T-helper 9 cell (primary cell): ENCODE measurements at places on chromosomes 6 and 20.
A peak's percentile ranks its signal among the peaks of the same experiment; 100 is the strongest.

GRCh38 chr6:3534599-3534998, 77.7 kb upstream of the SLC22A23 start:
- DNase-seq = no peak

- no peak for DNase-seq
Measured at GRCh38 chr6:3617681-3618311, 133.7 kb downstream of the PXDC1 start.

DNA sequence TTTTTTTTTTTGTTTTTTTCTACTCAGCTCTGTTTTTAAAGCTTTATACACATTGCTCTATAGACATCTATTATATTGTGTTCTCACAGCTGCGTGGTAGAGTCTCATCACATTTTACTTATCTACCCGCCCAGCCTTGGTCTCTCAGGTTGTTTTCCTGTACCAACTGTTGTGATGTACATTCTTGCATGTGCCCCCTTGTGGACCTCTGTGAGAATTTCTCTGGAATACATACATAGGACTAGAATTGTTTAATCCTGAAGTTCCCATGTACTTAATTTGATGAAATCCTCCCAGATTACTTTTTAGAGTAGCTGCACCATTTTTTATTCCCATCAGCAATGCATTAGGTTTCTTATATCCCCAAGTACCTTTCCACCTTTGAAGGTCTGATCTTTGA, 40.4 kb upstream of the TINAG start:
- no peak for DNase-seq

- no peak for DNase-seq
Measured at GRCh38 chr20:32522776-32523612, 62.1 kb downstream of the NOL4L start.

GRCh38 chr20:19849341-19850197, 91.5 kb downstream of the RIN2 start:
- DNase-seq = no peak

- no peak for DNase-seq
Measured at GRCh38 chr6:61935242-61935846, 350.7 kb downstream of the KHDRBS2 start.

DNA sequence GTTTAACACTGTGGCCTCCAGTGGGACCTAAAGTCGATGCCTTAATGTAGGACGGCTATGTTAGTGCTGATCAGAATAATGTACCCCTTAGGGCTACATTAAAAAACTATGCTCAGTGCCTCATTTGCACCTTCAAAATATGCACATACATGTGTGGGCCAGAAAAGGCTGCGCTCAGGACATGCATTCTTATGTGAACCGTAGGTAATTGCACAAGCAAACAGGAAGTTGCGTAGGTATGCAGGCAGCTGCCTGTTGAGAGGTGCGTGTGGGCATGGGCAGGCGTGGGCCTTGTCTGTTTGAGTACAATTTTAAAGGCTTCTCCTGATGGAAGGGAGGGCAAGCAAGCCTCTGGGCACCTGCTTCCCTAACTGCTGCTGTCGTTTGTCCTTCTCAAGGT, 116.2 kb upstream of the JAG1 start:
- DNase-seq = no peak

DNA sequence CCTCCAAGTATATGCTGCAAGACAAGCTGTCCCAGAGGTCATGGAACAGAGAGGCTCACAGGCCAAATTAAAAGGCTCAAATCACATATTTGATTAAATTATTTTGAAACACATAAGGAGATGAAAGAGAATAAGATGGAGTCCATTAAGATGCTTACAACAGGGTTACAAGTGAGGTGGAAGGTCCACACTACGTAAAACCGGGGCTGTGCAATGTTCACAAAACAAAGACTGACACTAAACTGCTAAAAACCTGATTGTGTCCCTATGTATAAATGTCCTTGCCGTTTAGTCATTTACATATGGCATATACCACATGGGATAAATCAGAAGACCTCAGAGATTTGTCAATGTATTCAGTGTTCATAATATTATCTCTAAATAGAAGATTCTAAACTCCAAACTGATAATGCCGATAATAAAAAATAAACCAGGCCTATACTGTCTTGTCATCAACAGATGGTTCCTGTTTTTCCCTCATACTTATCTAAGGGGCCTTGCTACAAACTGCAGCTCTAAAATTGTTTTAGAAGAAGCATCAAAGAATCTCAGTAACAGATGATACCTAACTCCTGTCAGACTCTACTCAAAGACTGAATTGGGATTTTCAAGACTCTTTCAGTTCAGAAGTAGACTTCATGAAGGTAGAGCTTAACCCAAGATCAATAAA, 51.8 kb upstream of the RIPOR2 start:
- DNase-seq = no peak

DNA sequence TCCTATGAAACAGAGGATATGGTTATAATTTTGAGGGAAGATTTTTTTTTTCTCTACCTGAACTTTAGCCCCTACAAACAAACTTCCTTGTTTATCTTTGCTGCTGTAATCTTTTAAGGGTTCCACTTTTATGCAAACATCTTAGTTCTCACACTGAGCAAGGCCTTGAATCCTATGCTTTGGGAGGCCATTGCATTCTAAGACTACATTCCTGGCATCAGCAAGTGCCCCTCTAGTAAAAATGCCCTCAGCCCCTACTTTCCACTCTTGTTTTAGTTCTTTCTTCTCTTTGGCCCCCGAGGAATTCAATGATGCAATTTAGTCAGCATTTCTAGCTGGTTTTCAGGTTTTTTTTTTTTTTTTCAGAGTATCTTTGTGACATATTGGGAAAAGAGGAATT, 8.1 kb upstream of the AHI1 start:
- DNase-seq = no peak

DNA sequence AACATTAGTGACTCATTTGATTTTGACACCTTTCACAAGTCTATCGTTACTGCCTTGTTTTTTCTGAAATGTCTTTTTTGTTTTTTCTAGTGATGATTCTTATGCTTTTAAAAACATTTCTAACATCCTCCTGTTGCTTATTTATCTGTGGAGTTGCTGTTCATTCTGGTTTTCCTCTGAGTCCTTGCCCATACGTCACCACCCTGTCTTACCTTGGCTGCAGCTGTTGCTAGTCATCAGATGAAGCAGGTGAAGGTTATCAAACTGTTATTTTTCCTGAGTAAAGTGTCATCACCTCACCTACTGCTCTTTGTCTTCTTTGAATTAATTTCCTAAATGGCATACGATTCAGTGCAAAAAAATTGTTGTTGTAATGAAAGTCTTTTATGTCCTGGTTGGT, 376.6 kb downstream of the GRIK2 start:
- DNase-seq = no peak

DNA sequence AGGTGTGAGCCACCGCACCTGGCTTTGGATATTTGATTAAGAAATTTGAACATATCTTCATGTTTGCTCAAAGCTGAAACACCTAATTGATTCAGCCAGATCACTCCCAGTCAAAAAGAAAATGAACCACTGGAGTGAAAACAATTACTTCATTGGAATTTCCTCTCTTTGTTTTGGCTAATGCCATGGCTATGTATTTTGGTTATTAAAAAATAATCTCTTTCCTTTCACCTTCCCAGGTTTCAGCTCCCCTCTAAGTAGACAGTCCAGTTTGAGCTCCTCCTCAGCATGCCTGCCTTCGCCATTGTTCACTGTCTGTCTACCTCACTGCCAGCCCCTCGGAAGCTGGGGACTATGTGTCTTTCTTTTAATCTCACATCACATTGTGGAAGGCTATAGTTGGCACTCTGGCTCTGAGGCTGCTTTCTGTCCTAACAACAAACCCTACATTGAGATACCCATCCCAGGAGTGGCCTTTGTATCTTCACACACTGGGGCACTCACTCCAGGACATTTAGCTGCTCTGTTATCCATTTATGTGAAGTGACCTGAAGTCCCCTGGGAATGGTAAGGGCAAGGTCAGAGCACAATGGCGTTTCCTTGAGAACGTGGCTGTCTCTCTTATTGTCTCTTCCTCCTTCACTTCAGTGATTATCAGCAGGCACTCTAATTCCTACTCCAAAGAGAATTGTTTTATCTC, 764.0 kb upstream of the CITED2 start:
- DNase-seq = no peak

DNA sequence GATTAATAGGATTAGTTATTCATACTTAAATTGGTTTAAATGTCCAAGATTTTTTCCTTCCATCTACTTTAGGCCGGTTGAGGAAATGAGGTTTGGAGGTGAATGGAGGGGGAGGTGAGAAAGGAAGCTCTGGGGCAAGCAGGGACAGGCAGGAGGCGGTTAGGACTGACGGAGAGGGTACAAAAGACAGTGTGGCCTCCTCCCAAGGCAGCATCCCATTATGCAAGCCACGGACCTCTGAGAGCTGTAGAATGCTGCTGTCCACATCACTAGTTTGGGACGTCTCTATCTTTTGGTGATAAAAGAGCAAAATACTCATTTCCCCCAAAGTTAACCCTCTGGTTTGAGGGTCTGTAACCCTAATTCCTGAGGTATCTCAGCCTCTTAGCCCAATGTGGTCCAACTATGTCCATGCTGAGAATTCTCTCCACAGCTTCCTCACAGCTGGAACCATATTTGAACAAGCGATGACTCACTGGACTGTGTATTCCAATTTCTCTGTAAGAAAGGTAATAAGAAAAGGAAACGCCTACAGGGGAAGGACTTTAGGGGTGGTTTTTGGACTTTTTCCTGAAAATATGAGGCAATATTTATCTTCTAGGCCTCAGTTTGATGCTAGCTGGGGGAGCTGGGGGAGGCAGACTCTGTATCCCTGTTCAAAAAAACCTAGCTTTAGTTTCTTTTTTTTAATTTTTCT, 172.2 kb downstream of the TFAP2B start:
- no peak for DNase-seq

DNA sequence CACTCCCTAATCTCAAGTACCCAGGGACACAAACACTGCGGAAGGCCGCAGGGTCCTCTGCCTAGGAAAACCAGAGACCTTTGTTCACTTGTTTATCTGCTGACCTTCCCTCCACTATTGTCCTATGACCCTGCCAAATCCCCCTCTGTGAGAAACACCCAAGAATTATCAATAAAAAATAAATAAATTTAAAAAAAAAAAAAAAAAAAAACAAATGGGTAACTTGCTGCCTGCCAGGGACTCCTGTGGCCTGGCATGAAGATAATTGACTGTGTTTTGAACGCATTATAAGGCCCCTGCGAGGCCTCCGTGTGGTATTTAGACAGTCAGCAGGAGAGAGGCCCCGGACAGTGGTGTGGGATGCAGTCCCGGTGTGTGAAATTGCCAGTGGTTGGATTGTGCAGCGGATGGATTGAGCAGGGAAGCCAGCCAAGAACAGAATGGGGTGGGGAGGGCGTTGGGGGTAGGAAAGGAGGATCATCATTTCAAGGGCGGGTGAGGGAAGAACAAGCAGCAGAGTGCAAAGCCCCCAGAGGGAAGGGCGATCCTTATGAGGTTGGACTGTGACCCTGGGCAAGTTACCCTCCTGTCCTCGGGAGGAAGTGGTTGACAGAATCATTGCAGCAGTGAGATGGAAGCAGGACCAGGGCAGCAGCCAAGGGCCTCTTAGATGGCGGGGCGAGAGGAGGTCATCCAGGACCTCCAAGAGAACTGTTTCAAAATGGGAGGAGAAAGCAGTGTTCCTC, 43.3 kb downstream of the PPARD start:
- DNase-seq = no peak

GRCh38 chr6:90123831-90124230, 172.8 kb downstream of the BACH2 start:
- DNase-seq = no peak

- DNase-seq = no peak
Measured at GRCh38 chr20:37346236-37346534, 245 bp downstream of the SRC start.

- DNase-seq = no peak
Measured at GRCh38 chr20:48682529-48683363, 145.1 kb downstream of the PREX1 start.

GRCh38 chr6:1062786-1063545, 248.9 kb upstream of the FOXQ1 start:
- no peak for DNase-seq

DNA sequence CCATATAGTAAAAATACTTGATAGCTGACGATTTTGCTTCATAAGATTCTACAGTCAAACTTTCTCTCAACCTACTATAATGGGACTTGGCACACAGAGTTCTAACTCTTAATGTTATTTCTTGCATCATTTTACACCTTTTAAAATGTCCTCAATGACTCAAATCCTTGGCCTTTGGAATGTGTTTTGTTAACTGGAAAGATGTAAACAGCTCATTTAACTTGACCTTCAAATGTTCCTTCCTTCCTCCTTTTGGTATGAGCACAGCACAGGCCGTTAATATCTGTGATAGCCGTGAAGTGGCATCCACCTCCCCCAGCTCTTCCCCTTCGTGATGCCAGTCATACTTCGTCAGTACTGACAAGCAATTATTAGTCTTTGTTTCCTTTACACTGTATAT, 972.0 kb upstream of the CITED2 start:
- DNase-seq = no peak

GRCh38 chr6:69622924-69623323, 173.9 kb downstream of the LMBRD1 start:
- DNase-seq = no peak

GRCh38 chr6:154249499-154250298, 106.9 kb downstream of the IPCEF1 start:
- peak; percentile 10 for DNase-seq

DNA sequence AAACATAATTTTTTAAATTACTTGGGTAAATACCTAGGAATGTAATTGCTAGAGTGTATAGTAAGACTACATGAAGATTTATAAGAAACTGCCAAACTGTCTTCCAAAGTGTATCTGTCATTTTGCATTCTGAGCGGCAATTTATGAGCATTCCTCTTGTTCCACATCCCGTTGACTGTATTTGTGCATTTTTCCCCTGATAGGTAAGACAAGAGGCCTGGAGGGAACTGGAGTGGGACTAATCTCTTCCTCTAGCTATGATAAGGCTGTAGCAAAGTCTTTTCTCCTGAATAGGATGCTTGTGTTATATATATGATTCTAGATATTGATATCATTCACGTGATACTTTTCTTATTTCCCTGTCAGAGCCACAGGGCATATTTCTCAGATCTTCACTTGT, 1557.5 kb downstream of the GRIK2 start:
- no peak for DNase-seq

- DNase-seq = no peak
Measured at GRCh38 chr20:19181552-19181951, 30.9 kb upstream of the SLC24A3 start.

- DNase-seq = no peak
Measured at GRCh38 chr20:34945315-34946077, 10.1 kb downstream of the GSS start.

DNA sequence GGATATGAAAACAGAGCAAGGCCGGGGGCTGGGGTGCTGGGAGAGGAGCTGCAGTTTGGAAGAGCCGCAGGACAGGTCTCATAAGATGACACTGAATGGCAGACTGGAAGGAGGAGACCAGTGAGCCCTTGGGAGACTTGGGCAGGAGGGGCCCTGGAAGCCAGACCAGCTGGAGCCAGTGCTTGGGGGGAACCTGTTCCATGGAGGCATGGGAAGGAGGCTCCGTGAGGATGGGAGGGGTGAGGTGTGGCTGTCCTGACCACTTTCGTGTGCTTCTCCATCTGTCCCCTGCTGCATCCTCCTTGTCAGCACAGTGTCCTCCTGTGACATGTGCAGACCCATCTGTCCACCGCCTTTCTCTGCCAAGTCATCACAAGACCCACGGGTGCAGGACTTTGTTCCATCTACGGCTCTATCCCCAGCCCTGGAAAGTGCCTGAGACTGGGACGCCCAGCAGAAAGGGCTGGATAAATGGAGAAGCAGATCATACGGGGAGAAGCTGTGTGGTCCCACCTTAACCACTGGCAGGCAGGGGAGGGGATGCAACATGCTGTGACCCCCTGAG, 84.8 kb upstream of the MPC1 start:
- DNase-seq = no peak
